ENCODE measurements at places on chromosomes 4 and X.

DNA sequence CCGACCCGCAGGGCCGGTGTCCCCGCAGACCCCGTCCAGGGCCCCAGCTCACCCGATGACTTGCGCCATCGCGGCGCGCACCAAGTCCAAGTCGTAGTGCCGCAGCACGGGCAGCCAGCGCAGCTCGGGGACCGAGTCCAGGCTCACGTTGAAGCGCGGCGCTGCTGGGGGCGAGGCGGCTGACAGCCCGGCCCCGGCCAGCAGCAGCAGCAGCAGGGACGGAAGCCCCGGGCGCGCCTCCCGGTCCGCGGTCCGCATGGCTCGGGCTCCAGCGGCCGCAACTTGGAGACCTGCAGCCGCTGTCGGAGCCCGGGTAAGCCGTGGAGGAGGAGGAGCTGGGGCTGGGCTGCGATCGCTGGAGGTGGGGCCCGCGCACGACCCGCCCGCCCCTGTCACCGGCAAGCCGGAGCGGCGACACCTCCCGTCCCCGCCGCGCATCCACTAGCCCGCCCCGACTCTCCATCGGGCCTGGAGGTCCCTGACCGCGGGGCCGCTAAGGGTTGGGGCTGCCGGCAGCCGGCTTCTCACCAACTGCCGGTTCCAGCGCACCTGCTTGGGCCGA, at the start of gene NAAA:
Gene NAAA, minus strand, starts transcription at position 322 of the 562 bp plus-strand sequence. Its CDS starts 64 bp downstream, at position 258.
- DNase-seq, result peak; percentile 66

- no peak for DNase-seq
Measured at GRCh38 chr4:78629991-78630541, 78.5 kb downstream of the ANXA3 start.

DNA sequence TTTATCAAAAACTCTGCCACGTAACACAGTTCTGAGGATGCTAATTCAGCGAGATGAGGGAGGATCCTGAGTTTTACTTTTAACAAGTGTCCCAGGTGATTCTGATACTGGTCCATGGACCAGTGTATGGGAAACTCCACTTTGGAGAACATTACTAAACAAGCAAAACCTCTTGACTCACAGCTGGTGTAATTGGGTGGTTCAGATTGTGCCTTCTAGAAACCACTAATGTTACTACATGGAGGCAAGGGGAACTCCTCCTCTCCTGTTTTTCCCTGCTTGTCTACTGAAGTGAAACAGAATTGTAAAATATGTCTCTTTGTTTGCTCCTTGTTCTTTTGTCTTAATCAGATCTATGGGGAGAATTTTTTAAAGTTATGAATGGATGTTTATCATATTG, 62.6 kb downstream of the FRAS1 start:
- DNase-seq, result no peak

GRCh38 chr4:8762356-8762755, 109.3 kb downstream of the HMX1 start:
- no peak for DNase-seq

DNA sequence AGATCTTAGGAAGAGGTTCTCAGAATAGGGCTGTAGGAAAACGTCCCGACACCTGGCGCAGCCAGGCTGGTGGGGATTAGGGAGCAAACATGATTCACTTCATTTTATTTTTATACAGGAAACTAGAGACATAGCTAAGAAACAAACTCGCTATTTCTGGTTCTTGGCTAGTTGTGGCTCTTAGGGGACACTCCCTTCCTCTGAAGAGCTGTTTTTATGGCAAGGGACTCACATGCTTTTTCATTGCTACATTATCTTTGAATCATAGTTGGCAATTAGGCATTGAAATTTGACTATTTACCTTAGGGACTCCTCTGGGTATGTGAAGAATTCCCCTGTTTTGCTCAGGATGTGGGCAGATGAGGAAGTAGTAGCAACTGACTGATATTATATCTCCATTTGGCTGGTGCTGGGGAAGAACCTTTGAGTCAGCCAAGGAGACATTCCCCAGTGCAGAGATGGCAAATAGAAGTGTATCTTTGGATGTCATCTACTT, 174.5 kb downstream of the SMIM20 start:
- peak; percentile 5 for DNase-seq
